ENCODE measurements at places on chromosomes 1 and 21.

- no peak for DNase-seq
Observed at GRCh38 chr1:56916630-56917029, 49.2 kb downstream of the C8B start.

DNA sequence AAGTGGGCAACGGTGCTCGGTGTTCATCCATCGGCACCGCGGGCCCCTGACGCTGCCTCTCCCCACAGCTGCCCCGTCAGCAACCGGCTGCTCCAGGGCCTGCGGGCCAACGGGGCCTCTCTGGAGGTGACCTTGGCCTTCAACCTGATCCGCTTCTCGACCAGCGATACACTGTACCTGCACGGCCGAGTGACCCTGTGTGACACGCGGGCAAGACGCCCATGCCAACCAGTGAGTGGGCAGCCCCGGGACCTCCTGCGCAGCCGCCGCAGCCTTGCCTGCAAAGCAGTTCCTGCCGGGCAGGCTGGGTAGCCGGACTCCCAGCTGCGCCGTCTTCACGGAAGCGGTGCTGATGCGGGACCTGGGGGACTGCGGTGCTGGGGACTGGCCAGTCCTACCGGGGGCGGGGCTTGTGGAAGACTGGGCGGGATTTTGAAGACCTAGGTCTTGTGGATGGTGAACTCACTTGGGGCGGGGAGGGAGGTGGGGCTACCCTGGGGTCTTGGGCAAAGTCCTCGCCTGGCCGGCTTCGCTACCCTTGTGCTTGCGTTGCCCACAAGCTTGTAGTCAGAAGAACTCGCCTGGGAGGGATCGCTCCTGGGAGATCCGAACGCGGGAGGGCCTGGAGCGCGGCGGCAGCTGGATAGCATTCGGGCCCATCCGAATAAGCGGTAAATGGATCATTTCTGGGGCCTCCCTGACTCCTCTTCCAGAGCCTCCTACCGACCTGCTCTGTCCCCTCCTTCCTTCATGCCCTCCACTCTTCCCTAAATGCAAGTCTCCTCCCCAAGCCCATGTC is 8.8 kb upstream of the CEP85 start:
- peak; percentile 55 for DNase-seq

- no peak for DNase-seq
Observed at GRCh38 chr1:109412551-109412950, 13.7 kb downstream of the PSMA5 start.

DNA sequence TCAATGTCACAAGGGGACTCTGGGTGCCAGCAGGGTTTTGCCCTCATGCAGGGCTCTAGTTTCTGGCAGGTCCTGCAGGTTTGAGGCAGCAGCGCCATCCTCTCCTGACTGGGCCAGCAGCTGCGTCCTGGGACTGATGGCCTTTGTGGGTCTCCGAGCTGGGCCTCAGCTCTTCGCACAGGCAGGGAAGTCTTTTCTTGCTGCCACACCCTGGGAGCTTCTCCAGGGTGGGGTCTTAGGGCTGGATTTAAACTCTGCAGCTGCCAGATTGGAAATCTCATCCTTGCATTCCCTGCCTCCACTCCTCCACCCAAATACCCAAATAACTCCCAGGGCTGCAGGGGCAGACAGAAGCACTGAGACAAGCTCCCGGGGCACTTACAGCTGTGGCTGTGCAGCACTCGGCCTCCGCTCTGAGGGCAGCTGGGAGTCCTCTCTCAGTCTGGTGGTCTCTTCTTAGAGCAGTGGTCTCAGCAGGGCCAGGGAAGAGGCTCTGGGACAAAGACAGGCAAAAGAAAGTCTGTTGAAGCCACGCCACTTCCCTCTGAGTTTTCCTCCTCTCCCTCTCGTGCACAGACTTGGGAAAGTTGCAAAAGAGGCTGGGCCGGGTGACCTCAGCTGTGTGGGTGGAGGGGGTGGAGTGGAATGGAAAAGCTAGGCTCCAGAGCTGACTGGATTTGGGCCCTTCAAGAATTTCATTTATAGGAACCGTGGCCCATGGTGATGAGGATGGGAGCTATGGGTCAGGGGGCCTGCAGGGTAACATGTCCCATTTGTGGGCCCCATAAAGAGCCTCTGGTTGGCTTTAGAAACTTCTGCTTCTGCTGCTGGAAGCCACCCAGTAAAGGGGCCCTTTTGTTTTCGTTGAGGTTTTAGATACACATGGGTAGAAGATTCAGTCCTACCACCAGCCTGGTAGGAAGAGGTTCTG is at the start of gene RAB7B:
TSS of gene RAB7B (minus strand) at position 525 of the 931 bp plus-strand sequence. CDS start 9,260 bp downstream, outside the sequence.
- DNase-seq, result peak; percentile 73

DNA sequence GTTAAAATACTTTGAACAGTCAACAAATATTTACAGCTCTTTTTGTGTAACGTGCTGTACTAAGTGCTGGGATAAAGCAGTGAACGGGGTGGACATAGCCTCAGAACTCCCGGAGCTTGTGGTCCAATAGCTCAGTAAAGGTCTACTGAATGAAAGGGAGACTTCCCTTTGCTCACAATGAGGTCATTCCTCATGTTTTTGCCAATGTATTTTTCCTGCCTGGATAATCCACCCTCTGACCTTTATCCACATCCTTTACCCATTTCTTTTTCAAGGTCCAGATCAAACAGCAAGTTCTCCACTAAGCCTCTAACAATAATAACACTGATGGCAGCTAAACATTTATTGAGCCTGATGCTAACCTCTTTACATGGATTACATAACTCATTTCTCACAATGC is 55.9 kb downstream of the LEPR start:
- no peak for DNase-seq

DNA sequence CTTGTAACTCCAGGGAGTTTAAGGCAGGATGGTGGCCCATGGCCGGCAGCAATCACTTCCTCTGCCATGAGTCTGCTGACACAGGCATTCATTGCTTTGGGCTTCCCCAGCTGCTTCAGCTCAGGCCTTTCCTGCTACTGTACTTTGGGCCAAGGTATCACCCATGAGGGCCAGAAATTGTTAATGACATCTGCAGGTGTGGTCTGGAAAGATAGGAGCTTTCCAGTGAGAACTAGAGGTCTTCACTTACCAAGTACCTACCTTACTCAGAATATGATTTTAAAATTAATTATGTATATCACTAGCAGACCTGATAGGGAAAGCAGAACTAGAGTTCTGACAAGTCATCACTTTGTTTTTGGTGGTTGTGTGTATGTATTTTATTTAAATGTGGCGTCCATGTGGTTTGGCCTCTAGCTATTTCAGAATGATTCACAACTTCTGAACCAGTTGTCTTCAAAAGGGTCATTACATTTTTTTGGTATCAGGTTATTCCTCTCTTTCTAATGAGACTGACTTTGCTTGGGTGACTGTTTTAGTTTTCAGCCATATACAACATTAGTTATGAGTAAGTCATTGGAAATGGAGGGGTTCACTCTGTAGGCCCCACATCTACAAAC is 2.7 kb downstream of the RGL1 start:
- no peak for DNase-seq

DNA sequence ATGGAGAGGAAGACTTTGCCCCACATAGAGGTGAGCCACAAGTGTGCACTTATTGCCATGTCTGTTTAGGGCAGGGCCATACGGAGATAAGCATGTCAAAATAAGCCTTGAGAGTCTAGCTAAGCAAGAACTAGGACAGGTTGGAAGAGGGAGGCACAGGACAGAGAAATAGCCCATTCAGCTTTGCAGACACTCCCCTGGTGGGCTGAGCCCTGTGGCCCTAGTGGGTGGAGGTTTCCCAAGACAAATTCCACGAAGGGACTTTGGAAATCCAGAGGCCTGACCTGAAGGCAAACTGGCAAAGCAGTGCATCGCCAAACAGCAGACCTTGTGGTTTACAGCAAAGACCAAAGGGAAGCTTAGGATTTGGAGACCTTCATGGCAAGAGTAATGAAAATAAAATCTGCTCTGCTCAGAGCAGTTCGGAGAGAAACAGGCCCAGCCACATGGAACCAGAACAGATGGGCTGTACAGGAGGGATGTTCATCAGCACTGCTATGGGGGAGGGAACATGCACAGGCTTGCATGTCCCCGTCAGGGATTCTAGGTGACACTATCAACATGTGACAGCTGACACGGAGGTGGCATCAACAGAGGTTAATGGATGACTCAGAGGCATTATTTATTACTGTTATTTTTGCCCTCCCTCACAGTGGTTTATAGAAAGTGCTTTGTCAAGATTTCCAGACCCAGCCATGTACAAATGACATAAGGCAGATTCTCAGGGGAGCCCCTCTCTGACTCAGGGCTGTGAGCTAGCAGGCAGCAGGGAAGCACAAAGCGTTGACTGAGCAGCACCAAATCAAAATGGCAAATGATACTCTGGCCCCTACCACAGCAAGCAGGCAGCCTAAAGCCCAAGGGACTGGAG is 90.1 kb upstream of the IRF2BP2 start:
- no peak for DNase-seq

GRCh38 chr1:161092621-161093028 is 3.3 kb upstream of the NECTIN4 start:
- no peak for DNase-seq
